ENCODE measurements at places on chromosomes 11 and 22. TPM values are rescaled to one million over a fixed set of nuclear protein-coding genes. Genes with fewer than 3 reads are reported as not detected.

Gene CD3D
- total RNA-seq = not detected

Gene TRIM51
- total RNA-seq = not detected

Gene POU2AF2
- total RNA-seq = not detected

Gene MRE11
- 3.3 TPM for total RNA-seq

Gene RAG2
- total RNA-seq = not detected

Gene IGSF9B
- 162 TPM for total RNA-seq

Gene MRPL21
- total RNA-seq = 14.2 TPM

Gene BCL2L13
- 4.6 TPM for total RNA-seq

Gene SCN2B
- total RNA-seq = 0.11 TPM

Gene C11orf87
- total RNA-seq = not detected

Gene CARD10
- 21.0 TPM for total RNA-seq

Gene RASSF7
- 3.5 TPM for total RNA-seq

Gene GSTT2
- not detected for total RNA-seq

Gene A4GALT
- total RNA-seq = 85.1 TPM

Gene UCP3
- not detected for total RNA-seq

Gene TSSK2
- total RNA-seq = not detected

Gene PATE2
- not detected for total RNA-seq

Gene USP2
- not detected for total RNA-seq

Gene MAJIN
- total RNA-seq = not detected

Gene APOA4
- 14.3 TPM for total RNA-seq

Gene OR4A16
- total RNA-seq = not detected
